Stimulated activated CD8-positive, alpha-beta memory T cell treated with anti-CD3 and anti-CD28 coated beads, Interleukin-15, amount 100 ng/mL, for 1 hour (primary cell): ENCODE measurements at places on chromosomes 7 and 10.

- DNase-seq = no peak
Measured at GRCh38 chr7:136325578-136325977, 348.4 kb upstream of the MTPN start.

DNA sequence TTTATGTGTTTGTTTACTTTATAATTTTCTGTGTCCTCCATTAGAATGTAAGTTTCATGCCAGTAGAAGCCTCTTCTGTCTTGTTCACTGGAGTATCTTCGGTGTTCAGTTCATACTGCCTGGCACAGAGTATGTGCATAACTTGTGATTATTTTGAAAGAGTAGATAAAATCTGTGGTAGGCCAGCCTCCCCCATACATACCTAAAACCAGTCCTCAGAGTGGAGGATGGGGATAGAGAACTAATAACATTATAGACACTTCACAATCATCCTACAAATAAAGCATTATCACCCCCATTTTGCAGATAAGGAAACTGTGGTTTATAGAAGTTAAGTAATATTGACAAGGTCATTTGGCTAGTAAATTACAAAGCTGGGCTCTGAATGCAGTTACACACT is 28.0 kb downstream of the VIM start:
- DNase-seq = no peak

- DNase-seq = no peak
Measured at GRCh38 chr10:124296121-124296812, 122.5 kb downstream of the OAT start.

- DNase-seq = no peak
Measured at GRCh38 chr7:157691586-157692459, 355.0 kb downstream of the DNAJB6 start.

GRCh38 chr10:128432423-128432822 is 306.2 kb upstream of the MKI67 start:
- DNase-seq = no peak

DNA sequence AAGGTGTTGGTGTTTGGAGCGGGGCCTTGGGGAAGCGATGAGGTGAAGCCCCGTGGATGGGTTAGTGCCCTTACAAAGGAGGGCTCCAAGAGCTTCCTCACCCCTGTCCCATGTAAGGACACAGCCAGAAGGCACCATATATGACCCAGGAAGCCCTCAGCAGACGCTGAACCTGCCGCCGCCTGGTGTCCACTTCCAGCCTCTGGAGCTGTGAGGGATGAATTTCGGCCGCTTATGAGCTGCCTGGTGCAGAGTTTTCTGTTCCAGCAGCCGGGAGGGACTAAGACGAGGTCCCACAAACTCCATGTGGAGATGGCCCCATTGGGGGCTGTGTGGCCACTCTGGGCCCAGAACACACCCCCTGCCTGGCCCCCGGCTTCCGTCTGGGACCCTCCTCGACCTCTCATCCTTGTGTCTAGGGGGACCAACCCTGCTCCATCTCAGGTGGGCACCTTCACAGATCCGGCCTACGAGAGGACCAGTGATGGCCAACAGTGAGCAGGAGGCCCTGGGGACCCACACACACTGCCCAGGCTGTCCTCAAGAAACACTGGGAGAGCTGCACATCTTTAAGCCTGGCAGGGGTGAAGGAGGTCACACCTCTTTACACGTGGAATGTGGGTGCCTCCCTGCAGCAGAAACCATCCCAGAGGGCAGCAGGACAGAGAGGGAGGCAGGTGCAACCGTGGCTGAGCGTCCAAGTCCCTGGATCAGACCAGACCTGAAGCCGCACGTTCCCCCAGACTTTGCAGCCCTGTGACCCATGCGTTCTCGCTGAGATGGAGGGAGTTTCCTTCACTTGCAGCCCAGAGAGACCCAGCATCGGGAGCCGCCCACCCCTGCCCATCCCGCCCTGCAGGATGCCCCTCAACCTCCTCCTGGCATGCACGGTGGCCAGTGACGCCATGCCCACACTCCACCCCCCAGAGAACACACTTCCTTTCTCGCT is 96.1 kb downstream of the PDGFA start:
- no peak for DNase-seq

DNA sequence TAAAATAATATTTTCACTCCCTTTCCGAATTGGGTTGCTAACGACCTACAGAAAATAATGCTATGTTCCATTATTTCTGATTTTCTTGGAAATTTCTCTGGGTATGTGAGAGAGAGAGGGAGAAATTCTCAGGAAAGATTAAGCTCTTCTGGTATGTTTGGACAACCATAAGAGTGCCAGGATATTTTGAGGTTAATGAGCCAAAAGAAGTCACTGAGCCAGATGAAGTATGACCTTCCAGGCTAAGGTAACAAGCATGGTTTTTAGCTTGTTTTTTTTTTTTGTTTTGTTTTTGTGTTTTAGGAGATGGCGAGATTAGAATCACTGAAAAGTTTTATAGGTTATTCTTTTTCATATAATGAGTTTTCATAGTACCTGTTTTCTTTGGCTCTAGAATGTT is 171.0 kb upstream of the FOXP2 start:
- DNase-seq = no peak

GRCh38 chr7:119102291-119102690 is 877.8 kb downstream of the ANKRD7 start:
- DNase-seq = no peak

GRCh38 chr7:22569586-22570321 is 69.8 kb upstream of the STEAP1B start:
- no peak for DNase-seq

DNA sequence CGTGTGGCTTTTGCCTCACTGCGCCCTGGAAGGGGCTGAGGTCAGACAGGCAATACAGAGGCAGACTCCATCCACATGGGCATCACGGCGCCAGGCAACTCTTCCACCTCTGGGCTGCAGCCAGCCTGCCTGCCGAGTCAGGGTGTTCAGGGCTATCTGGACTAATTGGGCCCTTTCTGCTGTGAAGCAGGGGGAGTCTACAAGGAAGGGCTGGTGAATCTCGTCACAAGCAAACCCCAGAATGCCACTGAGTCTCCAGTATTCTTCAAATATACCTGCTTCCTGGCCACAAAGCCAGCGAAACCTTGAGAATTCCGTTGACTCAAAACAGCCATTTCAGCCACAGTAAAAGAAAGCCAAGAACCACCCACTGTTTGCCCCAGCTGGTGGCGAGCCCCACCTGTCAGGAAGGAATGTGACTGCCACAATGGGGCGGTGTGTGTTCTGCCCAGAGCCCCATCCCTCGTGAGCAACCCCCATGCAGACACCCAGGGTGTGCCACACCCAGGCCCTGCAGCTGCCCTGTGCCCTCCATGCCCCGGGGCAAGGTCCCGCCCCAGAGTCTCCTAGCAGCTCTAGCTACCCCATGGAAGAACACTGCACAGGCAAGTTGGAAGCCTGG is 117.3 kb downstream of the FAM53B start:
- no peak for DNase-seq

GRCh38 chr10:114751856-114752255 is 69.7 kb upstream of the FHIP2A start:
- no peak for DNase-seq

GRCh38 chr7:22802426-22802825 is 20.2 kb downstream of the TOMM7 start:
- DNase-seq = no peak
